ENCODE measurements at places on chromosomes 3 and 15. TPM values are rescaled to one million over a fixed set of nuclear protein-coding genes. Genes with fewer than 3 reads are reported as not detected.

GOLGA6A gene
- 0.50 TPM for total RNA-seq

PPM1M gene
- total RNA-seq = 78.1 TPM

REC114 gene
- total RNA-seq = not detected

SLC7A14 gene
- total RNA-seq = not detected

EEF1AKMT4 gene
- total RNA-seq = 1.7 TPM

- no peak overlapping the region for H3K27ac ChIP-seq
- no peak overlapping the region for H3K4me3 ChIP-seq
- peaks cover 4% of the 10 kb centered on the region for H3K27me3 ChIP-seq
- no peaks in the 10 kb centered on the region for H3K36me3 ChIP-seq
- H3K4me1 ChIP-seq = no peaks in the 10 kb centered on the region
Measured at GRCh38 chr15:79740561-79740960, 156.3 kb downstream of the MTHFS start.

GRCh38 chr3:85838921-85839320, 880.1 kb downstream of the CADM2 start:
- H3K36me3 ChIP-seq = no peaks in the 10 kb centered on the region
- no peak for DNase-seq
- no peaks in the 10 kb centered on the region for H3K27me3 ChIP-seq
- H3K27ac ChIP-seq = no peak overlapping the region

GRCh38 chr3:48268381-48268935, 27.6 kb downstream of the ZNF589 start:
- no peaks in the 10 kb centered on the region for H3K27me3 ChIP-seq
- peak overlapping the region; percentile 80 for H3K27ac ChIP-seq
- DNase-seq = peak; percentile 68
- H3K4me3 ChIP-seq = no peak overlapping the region
- H3K4me1 ChIP-seq = peaks cover 20% of the 10 kb centered on the region

GRCh38 chr3:141575879-141576743, 89.3 kb downstream of the RASA2 start:
- no peaks in the 10 kb centered on the region for H3K4me1 ChIP-seq
- no peak for DNase-seq
- H3K27me3 ChIP-seq = no peaks in the 10 kb centered on the region
- H3K27ac ChIP-seq = peak overlapping the region; percentile 40
- no peak overlapping the region for H3K4me3 ChIP-seq
- H3K36me3 ChIP-seq = no peaks in the 10 kb centered on the region

GRCh38 chr3:185084901-185085300, 68.0 kb downstream of the C3orf70 start:
- no peaks in the 10 kb centered on the region for H3K4me1 ChIP-seq
- H3K27me3 ChIP-seq = no peaks in the 10 kb centered on the region
- DNase-seq = no peak
- no peak overlapping the region for H3K4me3 ChIP-seq

- no peak overlapping the region for H3K27ac ChIP-seq
- no peak for DNase-seq
- no peak overlapping the region for H3K4me3 ChIP-seq
- H3K4me1 ChIP-seq = no peaks in the 10 kb centered on the region
- no peaks in the 10 kb centered on the region for H3K36me3 ChIP-seq
- no peaks in the 10 kb centered on the region for H3K27me3 ChIP-seq
Measured at GRCh38 chr3:107661447-107662123, 138.8 kb downstream of the BBX start.

DNA sequence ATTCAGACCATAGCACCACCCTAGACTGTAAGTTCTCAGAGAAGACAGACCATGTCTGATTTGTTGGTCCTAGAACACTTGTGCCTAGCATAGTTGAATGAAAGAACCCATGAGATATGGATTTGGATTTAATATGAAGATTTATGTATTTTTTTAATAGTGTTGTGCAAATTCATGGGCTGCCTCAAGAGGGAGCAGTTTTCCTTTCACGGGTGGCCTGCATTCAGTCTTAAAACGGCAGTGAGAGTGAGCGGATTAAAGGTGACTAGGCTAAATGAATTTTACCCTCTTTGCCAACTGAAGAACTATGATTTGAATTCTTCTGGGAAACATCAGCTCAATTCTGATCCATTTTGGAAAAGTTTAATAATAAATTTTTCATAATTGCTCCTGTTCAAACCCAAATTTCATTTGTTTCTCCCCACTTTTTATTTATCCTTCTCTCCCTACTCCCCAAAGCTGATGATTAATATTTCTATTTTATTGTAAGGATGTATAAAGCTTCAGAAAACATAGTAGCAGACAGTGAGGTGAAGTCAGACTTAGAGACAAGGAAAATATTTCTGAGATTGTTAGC, 67.3 kb downstream of the MORC1 start:
- H3K36me3 ChIP-seq = no peaks in the 10 kb centered on the region
- no peak overlapping the region for H3K4me3 ChIP-seq
- DNase-seq = no peak
- H3K27ac ChIP-seq = no peak overlapping the region
- no peaks in the 10 kb centered on the region for H3K4me1 ChIP-seq

- H3K36me3 ChIP-seq = no peaks in the 10 kb centered on the region
- DNase-seq = no peak
- H3K4me3 ChIP-seq = no peak overlapping the region
- H3K4me1 ChIP-seq = no peaks in the 10 kb centered on the region
Measured at GRCh38 chr15:95812491-95812890, 518.0 kb upstream of the NR2F2 start.

- no peaks in the 10 kb centered on the region for H3K4me1 ChIP-seq
- H3K36me3 ChIP-seq = peaks cover under 1% of the 10 kb centered on the region
- no peak for DNase-seq
- H3K27me3 ChIP-seq = no peaks in the 10 kb centered on the region
- H3K4me3 ChIP-seq = no peak overlapping the region
- H3K27ac ChIP-seq = no peak overlapping the region
Measured at GRCh38 chr15:76517910-76518309, 181.3 kb downstream of the ISL2 start.

DNA sequence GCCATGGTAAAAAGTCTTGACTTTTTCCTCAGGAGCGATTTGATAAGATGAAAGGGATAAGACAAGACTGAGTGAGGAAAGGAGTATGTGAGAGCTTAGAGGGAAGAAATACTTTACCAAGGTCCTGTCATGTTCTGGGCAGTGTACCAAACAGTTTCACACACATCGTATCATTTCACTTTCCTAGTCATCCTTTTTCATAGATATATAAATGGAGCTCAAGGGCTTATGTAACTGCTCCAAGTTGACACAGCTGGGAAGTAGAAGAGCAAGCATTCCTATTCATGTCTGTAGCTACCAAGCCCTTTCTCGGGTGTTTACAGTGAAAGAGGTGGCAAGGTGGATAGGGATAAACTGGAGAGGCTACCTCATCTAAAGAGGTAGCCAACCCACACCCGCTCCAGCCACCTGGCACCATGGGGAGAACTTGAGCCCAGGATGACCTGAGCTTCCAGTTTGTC, 57.4 kb downstream of the MRPS25 start:
- H3K27ac ChIP-seq = no peak overlapping the region
- DNase-seq = no peak
- H3K4me1 ChIP-seq = no peaks in the 10 kb centered on the region
- H3K4me3 ChIP-seq = no peak overlapping the region
- peaks cover 17% of the 10 kb centered on the region for H3K36me3 ChIP-seq

DNA sequence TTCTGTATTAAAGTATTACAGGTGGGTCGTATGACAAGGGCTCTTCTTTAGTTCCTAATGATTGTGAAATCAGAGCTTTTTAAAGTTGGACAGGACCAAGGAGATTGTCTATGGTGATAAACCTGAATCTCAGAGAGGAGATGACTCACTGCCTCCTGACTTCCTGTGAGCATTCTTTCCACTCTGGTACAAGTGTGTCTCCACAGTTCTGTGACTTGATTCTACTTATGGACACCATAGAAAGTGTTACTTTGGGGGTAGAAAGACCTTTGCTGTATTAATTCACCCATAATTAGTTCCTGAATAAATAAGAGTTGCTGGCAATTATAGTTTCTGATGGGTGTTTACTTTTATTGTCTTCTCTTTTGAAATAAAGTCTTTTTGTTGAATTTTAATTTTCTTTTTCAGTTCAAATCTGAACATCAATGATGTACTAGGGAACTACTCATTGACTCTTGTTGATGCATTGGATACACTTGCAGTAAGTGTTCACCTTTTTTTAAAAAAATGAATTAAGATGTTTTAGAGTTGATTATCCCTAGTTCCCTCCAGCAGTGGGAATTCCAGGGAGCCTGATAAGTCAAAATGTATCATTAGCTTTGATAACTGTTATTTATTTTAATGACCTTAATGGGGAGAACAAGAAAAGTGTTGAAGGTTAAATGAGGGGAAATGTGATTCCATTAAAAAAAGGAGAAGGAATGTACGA, 7.4 kb downstream of the EDEM1 start:
- H3K27ac ChIP-seq = peak overlapping the region; percentile 80
- no peaks in the 10 kb centered on the region for H3K27me3 ChIP-seq
- peaks cover 70% of the 10 kb centered on the region for H3K4me1 ChIP-seq
- no peak for DNase-seq

DNA sequence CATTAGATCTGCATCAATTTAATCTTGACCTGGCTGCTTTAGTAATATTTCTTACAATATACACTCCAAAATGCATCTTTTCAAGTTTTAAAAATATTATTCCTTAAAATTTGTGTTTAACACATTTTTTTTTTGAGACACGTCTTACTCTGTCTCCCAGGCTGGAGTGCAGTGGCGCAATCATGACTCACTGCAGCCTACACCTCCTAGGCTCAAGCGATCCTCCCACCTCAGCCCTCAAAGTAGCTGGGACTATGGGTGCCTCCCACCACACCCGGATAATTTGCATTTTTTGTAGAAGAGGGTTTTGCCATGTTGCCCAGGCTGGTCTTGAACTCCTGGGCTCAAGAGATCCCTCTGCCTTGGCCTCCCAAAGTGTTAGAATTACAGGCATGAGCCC, 73.6 kb downstream of the ETV5 start:
- H3K27me3 ChIP-seq = peaks cover 26% of the 10 kb centered on the region
- no peak overlapping the region for H3K27ac ChIP-seq
- H3K4me3 ChIP-seq = no peak overlapping the region
- H3K36me3 ChIP-seq = no peaks in the 10 kb centered on the region
- H3K4me1 ChIP-seq = no peaks in the 10 kb centered on the region
- DNase-seq = no peak

DNA sequence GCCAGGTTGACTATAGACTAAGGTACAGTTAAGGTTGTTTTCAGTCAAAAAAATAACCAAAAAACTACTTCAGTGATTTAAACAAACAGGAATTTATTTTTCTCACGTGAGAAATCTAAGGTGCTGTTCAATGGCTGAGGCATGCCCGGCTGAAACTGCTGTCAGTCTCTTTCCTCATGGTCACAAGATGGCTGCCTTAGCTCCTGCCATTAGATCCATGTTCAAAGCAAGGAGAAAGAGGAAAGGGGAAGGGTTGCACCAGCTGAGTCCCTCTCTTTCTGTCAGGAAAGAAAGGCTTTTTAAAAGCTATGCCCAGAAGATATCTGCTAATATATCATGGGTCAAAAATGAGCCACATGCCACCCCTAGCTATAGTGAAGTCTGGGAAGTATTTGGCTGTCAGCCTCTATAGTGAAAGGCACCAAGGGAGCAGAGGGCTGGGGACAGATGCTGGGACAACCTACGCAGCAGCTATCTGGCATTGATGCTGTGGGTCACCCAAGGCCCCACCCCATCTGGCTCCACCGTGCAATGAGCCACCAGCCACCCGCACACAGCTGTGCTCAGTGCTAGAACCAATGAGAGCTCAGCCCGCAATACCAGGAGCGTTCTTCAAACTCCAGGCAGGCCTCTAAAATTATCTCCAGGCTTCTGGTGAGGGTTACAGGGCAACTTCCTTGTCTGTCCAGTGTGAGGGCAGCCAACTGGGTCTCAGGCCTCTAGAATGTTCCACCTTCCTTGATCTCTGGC, 64.7 kb upstream of the GATA2 start:
- H3K36me3 ChIP-seq = no peaks in the 10 kb centered on the region
- no peak overlapping the region for H3K27ac ChIP-seq
- H3K27me3 ChIP-seq = peaks cover 82% of the 10 kb centered on the region
- no peaks in the 10 kb centered on the region for H3K4me1 ChIP-seq
- DNase-seq = no peak

DNA sequence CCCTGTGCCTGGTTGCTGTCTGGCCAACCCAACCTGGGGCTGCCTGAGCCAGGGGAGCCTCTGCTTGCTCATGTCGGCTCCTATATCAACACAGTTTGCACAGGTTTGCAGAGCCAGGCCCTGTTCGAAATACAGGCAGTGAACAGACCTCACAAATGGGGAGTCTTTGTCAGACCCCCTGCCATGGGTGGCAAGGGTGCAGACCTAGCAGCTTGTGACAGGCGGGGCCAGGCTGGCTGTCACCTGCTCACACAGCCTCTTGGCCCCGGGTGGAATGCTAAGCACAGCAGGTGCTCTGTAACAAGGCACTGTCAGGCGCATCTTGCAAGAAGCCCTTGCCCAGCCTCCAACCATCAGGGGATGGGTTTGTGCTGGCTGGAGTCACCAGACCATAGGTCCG, 47.3 kb downstream of the BDH1 start:
- no peak overlapping the region for H3K4me3 ChIP-seq
- H3K27ac ChIP-seq = no peak overlapping the region
- peaks cover 8% of the 10 kb centered on the region for H3K27me3 ChIP-seq
- H3K4me1 ChIP-seq = peaks cover 10% of the 10 kb centered on the region

GRCh38 chr3:197458179-197458707, 97.5 kb downstream of the BDH1 start:
- H3K27ac ChIP-seq = no peak overlapping the region
- no peak for DNase-seq
- peaks cover 10% of the 10 kb centered on the region for H3K4me1 ChIP-seq
- H3K4me3 ChIP-seq = peak overlapping the region; percentile 10

GRCh38 chr3:97636465-97636864, 128.1 kb upstream of the ARL6 start:
- no peak for DNase-seq
- H3K27me3 ChIP-seq = no peaks in the 10 kb centered on the region
- H3K27ac ChIP-seq = no peak overlapping the region
- no peaks in the 10 kb centered on the region for H3K36me3 ChIP-seq
- no peaks in the 10 kb centered on the region for H3K4me1 ChIP-seq

GRCh38 chr3:152760024-152760563, 74.8 kb upstream of the P2RY1 start:
- no peak overlapping the region for H3K27ac ChIP-seq
- H3K4me3 ChIP-seq = no peak overlapping the region
- DNase-seq = no peak
- no peaks in the 10 kb centered on the region for H3K27me3 ChIP-seq
